ENCODE measurements at places on chromosomes 3 and 15.
A peak's percentile ranks its signal among the peaks of the same experiment; 100 is the strongest.

GRCh38 chr3:62824965-62825592 lies 50.1 kb downstream of the CADPS start:
- no peak for DNase-seq

DNA sequence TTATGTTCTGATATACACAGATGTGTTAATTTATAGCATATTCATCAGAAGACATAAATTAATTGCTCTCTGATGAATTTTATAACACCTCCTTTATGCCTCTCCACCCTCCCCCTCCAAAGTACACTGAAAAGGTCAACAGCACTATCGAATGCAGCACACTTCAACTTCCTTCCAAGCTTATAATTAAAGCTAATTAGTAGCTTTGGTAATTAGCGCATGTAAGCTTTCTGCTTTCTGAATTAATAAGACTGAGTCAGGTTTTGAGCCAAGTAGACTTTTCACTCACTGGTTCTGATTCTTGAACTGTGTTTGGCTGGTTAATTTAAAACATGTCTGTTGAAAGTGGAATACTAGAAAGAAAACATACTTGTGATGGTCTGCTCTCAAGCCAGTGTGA lies 760.8 kb upstream of the CFAP20DC start:
- no peak for DNase-seq

DNA sequence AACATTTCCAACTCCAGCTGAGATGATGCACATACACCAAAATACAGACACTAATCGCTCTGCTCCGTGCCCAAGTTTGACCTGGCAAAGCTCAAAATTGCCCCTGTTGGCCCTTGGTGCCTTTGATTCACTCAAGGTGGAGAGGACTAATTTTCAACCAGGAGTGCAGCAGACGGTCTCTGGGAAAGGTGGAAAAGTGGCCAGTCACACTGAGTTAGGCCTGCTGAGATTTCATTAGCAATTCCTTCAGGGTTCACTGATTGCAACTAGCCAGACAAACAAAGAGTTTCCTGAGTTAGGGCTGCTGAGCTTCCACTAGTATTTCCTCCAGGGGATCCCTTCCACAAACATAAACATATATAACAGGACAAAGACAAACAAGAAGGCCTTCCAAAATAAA lies 28.7 kb upstream of the LHFPL4 start:
- no peak for DNase-seq

GRCh38 chr3:73101881-73102280 lies 40.4 kb downstream of the EBLN2 start:
- no peak for DNase-seq

- peak; percentile 36 for DNase-seq
Measured at GRCh38 chr3:133136114-133137041, 98.2 kb downstream of the TMEM108 start.

GRCh38 chr3:126751611-126752302 lies 47.7 kb downstream of the CHCHD6 start:
- no peak for DNase-seq

DNA sequence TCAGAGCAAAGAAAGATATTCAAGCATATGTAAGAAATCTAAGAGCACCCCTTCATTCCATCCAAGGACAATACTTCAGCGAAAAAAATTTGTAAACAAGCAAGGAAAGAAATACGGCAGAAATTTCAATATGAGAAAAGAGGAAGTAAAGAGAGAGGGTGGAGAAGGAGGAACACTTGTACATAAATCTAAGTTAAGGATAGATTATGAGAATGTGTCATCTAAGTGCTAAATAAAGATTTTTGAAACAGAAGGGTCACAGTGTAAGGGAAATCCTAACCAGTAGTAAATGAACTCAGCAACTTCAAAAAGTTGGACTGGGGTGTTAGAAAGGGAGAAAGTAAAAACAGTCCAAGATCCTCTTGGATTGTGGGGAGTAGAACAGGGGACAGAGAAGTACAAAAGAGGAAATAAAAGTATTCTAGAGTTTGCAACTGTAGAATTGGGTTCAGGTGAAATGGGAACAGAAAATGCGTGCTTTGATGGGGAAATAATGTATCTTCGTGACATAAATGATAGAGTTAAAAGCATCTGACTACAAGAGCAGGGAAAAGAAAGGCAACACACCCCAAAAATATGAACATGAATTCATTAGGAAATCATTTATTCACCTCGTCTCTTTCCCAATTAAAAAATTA lies 68.5 kb upstream of the ATP13A5 start:
- DNase-seq = no peak

DNA sequence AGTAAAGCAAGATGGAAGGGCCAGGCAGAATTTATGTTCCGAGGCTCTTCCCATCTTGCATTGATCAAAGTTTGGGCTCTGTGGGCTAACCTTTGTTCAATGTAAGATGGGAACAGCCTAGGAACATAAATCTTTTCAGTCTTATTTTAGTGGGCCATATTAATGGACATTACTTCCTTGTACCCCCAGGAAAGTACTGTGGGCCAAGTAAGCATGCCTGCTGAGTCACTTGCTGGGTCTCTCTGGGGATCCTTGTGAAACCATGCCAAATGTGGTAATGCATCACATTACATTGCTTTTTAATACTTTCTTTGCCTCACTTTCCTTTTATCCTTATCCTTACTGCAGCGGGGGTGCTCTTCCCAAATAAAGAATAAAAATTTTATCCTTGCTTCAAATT lies 349.5 kb upstream of the POU1F1 start:
- peak; percentile 29 for DNase-seq

- DNase-seq = no peak
Measured at GRCh38 chr3:49019941-49020329, 1.6 kb upstream of the DALRD3 start.

GRCh38 chr15:48595981-48596380 lies 49.5 kb downstream of the FBN1 start:
- DNase-seq = no peak

DNA sequence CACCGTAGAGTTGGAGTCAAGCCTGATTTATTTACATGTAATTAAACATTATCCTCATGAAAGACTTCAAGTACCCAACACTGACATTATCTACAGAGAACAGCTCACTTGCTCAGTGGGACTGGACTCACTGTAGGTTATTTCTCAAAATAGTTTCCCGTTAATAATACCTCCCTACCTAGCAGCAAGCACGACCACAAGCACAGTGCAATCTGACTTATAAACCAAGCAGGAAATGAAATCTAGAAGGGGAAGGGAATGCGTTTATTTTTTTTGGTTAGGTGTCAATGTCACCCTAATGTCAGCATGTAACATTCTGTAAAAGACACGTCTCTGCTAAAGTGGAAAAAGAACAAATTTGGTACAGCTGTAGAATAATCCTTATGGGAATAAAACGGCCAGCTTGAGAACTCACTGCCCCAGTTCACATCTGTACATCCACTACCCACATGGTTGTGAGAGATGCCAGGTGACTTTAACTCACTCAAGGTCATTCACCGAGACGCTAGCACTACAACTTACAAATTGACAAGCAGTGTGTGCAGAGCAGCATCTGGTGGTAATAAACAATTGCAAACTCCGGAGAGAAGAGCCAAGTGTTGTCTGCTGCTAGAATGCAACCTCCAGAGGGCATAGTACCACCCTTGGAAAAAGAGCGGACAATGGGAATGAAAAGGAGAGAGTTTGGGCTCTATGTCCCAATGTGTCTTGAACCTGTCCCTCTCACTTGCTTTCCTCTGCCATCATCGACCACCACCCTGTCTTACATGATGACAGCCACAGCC lies 242.5 kb downstream of the CADPS start:
- peak; percentile 25 for DNase-seq

GRCh38 chr3:64260431-64260830 lies 35.2 kb upstream of the PRICKLE2 start:
- DNase-seq = no peak

DNA sequence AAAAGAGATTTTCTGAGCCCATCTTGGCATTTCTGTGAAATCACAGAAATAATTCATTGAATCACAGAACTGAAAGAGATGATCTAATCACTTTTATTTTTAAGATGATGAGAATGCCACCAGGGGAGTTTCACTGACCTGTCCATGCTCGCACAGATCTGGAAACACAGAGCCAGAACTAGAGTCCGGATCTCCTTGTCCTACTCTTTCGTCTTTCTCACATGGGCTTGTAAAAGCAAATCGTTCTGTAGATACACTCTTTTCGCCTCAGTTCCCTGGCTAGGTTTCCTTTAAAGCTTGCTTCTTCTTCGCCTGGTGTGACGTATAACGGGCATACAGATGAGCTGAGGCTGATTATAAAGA lies 122.5 kb upstream of the SPRED1 start:
- no peak for DNase-seq

GRCh38 chr15:96298217-96298616 lies 32.3 kb upstream of the NR2F2 start:
- DNase-seq = no peak

DNA sequence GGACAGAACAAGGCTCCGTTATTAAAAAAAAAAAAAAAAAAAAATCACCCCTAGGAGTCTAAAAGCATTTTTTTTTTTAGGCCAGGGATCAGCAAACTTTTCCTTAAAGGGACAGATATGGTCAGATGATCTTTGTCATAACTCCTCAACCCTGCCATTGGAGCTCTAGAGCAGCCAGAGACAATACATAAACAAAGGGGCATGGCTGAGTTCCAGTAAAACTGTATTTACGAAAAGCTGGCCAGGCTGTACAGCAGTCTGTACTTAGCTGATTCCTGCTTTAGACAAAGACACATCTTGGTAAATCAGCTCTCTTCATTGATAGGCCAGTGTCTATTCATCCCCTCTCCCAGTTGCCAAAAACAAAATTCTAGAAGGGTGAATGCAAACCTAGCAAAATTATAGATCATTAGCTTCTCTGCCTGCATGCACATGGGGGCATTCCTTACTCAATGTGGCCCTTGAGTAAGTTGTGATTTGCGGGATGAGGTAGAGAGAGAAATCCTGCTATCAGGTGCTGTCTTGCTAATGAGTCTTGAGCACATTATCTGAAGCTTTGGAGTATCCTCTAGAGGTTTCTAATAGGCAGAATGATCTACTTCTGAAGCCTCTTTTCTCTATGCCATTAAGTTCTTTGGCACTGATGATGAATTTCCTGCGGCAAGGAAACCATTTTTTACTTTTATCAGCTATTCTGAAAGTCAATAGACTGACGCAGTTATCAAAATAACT lies 35.2 kb downstream of the SENP8 start:
- DNase-seq = no peak

GRCh38 chr3:20772869-20773268 lies 586.9 kb upstream of the SGO1 start:
- DNase-seq = no peak

DNA sequence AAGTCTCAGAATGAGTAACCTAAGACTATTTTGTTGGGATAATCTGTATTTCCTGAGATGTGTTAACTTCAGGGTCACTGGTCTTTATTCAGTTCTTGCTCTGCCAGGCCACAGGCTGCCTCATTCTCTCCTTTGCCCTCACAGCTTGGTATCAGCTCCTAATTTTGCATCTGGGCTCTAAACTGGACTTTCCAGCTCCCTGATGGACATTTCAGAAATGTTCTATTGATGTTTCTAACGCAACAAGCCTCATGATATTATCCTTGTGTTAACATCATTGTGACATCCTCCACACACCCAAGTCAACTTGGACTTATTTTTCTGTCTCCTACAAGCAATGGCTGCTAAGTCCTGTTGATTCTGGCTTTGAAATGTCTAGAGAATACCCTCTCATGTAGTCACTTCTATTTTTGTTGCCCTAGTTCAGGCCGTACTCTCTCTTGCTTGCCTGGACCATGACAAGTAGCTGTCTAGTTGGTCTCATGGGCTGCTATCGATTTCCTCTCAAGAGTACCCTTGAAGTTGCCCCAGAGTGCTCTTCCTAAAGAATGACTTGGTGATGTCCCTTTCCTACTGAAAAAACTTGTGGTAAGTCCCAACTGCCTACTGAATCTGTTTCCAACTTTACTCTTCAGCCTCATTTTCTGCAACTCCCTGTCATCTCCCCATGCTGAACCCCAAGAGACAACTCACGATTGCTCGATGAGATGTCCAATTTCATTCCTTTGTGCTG lies 52.7 kb downstream of the CHST2 start:
- DNase-seq = no peak

- peak; percentile 71 for DNase-seq
Measured at GRCh38 chr15:50697109-50697797, 10.7 kb upstream of the TRPM7 start.

DNA sequence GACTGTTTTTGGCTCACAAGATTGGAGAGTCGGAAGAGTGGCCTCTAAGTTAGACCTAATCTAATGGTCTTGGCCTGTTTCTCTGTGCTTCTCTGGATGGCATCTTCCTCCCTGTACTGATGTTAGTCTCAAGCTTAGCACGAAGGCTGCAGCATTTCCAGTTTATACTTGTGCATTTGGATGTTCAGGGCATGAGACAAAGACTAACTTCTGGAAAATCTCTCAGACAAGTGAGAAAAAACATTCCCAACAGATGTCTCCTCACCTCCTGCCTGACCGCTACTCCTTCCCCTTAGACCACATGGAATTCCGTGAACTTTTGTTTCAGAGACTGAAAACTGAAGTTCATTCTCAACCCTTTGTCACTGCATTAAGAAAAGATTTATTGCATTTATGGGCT lies 410.8 kb upstream of the MCTP2 start:
- no peak for DNase-seq

GRCh38 chr3:40137591-40138295 lies 171.8 kb upstream of the EIF1B start:
- peak; percentile 93 for DNase-seq

- peak; percentile 96 for DNase-seq
Measured at GRCh38 chr3:184448321-184449160, 68.7 kb downstream of the CHRD start.
